BJ (cell line): ENCODE measurements at places on chromosomes 12 and 14.

DNA sequence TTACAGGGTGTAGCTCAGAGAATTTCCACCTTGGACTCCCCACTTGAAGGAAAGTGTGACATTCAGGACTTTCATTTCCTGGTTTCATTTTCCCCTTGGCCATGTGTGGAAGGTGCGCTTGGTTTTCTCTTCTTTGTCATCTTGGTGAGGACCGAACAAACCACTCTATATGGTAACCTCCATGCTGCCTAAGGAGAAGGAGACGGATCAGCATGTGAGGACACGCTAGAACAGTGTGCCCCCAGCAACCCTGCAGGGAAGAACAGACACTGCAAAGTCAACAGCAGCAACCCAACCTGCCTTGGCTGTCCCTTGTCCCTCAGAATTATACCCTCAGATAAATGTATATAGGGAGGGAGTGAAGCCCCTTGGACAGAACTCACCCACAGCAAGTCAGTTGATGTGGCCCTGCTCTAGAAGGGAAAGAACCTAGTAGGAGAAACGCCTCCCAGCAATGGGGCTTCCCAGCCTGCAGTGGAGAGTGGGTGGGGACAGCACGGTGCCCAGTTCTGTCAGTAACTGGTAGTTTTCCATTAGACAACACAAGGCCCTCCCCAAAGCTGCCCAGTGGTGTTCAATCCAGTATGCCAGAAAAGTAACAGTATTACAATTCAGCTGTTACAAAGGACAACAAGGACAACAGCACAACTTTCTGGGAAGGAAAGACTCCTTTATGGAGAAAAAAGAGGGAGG, 18.9 kb upstream of the COCH start:
- DNase-seq = no peak

DNA sequence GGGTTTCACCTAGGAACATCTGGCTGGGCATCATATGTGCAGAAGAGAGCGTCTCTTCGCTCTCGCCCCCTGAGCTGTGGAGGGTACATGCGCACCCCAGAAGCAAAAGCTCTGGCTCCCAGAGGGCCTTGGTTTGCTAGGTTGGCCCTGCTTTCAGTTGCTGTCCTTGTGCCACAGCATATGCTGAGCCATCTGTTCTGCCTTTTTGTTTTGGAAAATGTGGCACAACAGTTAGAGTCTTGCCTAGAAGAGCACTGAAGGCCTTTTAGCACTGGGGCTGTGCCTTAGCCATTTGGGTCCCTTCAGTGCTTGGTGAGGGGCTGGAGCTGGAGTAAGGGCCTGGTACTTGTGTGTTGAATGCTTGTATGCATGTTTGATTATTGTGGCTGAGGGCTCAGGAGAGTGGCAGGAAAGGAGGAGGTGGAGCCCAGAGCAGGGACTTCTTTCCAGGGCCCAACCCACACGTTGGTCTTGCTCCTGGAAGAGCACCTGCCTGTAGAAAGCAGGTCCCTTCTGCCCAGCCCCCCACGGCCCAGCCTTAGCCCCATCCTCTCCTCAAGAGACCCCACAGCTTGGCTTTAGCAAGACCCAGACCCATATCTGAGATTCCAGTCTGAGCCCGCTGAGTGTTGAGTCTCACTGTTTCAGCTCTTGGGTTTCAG, 113.7 kb downstream of the SLC25A47 start:
- no peak for DNase-seq

- no peak for DNase-seq
Observed at GRCh38 chr12:103880299-103881142, 39.5 kb upstream of the NT5DC3 start.

DNA sequence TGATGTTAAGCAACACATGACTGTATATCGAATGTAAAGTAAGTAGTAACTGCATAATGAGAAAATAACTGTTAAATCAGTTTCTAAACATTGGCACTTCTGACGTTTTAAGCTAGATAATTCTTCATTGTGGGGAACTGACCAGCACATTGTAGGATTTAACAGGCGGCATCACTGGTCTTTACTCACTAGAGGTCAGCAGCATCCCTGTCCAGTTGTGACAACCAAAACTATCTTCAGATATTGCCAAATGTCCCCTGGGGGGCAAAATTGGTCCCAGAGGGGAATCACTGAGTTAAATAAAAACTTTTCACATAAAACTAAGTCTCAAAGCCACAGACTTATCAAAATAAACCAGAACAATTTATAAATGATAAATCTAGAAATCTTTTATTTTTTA, 65.3 kb downstream of the BLTP3B start:
- no peak for DNase-seq

DNA sequence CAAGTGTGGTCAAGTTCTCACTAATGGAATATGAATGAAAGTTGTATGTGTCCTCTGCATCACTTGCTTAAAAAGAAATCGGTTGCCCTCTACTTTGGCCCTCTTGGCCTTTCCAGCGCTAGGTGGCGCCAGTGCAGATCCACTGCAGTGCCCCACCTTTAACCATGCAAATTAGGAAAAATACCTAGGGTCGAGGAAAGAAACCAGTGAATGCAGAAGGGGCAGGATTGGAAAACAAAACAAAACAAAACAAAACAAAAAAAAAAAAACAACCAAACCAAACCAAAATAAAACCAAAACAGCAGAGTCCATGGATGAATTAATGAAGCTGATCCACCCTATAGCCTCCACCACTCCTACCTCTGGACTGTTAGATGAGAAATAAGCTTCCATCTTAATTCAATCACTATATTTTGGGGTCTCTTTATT, 12.9 kb upstream of the NEMF start:
- no peak for DNase-seq

DNA sequence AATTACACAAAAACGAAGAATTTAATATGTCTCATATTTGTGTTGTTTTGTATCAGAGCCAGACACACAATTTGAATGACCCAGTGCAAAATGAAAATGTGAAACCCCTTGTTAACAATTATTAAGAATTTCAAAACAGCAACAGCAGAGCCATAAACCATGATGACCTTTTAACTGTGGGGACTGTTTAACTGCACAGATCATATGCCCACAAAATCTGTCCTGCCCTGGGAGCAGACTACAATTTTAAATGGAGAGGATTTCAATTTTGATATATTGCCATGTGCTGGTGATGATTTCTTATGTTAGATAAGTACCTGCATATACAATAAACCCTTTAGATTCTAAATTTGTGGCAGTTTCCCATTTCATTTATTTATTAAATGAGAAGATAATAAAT, 455.5 kb upstream of the MGAT4C start:
- DNase-seq = no peak
